ENCODE measurements at places on chromosomes 7 and 10.
A peak's percentile ranks its signal among the peaks of the same experiment; 100 is the strongest.

- no peak for DNase-seq
Observed at GRCh38 chr10:71939304-71939703, 24.9 kb upstream of the CHST3 start.

DNA sequence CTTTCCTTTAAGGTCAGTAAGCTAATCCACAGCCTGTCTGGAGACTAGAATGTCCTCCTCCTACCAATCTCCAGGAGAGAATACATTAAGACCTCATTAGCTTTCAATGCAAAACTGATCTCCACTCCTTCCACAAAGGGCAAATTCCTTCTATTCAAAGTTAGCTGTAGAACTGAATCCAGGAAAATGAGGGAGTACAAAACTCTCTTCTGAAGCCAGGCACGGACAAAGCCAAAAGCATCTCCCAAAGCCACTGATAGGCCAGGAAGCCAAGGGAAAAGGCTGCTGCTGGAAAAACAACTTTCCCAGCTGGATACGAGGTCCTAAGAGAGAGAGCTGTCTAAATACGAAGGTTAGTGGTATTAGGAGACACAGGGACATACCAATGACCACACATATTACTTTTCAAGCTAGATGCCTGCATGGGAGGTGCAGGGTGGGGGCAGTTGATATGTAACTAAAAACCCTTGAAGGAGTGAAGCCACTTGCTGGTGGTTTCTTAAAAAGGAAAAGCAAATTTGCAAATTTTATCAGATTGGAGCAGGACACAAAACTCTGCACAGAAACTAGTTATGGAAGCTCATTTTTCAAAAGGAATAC, 43.6 kb downstream of the MKX start:
- DNase-seq: no peak

DNA sequence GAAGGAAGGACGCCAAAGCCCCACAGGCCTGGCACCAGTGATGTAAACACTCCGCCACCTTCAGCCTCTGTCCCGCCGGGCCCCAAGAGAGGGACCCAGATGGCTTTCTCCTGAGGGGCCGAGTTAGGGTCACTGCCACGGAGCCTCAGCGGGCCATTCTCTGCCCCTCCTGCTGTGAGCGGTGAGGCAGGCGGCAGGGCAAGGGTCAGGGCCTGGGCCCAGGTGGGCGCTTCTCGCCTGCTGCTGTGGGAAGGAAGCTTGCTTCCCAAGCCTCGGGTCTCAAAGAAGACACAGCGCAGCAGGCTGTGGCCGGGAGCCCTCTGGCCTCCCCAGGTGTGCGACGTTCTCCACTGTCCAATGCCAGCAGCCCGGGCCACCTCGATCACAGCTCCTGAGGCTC, 84.8 kb downstream of the PROSER2 start:
- DNase-seq: no peak

GRCh38 chr10:68870545-68871104, 30.5 kb upstream of the DDX50 start:
- no peak for DNase-seq

DNA sequence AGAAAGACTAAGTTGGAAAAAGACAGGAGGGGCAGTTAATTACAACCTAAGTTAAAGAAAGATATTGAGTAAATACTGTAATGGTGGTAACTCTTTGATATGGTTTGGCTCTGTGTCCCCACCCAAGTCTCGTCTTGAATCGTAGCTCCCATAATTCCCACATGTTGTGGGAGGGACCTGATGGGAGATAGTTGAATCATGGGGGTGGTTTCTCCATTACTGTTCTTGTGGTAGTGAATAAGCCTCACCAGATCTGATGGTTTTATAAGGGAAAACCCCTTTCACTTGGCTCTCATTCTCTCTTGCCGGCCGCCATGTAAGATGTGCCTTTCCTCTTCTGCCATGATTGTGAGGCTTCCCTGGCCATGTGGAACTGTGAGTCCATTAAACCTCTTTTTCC, 143.8 kb downstream of the GRK5 start:
- DNase-seq: no peak

DNA sequence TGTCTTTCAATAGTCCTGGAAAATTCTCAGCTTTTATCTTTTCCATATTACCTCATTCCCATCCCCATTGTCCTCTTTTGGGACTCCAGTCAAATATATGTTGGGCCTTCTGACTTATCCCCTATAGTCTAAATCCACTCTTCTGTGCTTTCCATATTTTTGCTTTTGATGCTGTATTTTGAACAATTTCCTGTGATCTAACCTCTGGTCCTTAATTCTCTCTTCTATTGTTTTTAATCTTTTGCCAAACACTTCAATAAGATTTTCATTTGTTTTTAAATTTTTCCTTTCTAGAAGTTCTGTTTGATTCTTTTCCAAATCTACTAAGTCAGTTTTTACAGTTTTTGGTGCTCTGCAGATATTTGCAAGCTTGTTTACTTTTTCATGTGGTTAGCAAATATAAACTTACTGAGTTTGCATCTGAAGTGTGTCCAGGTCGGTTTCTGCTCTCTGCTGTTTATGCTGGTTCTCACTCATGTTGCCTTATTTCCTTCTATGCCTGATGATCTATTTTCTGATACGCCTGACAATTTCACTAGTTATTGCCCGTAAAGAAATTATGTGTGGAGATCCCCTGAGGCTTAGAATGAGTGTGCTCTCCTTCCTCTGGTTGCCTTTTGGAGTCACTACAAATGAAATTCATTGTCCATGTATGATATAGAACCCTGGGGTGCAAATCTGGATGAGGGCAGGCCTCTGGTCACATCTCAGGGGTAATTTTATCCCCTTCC, 110.4 kb downstream of the RBM20 start:
- DNase-seq: no peak

GRCh38 chr10:4130685-4131084, 345.7 kb upstream of the KLF6 start:
- no peak for DNase-seq

GRCh38 chr7:131941291-131941690, 384.9 kb upstream of the PODXL start:
- DNase-seq: no peak

DNA sequence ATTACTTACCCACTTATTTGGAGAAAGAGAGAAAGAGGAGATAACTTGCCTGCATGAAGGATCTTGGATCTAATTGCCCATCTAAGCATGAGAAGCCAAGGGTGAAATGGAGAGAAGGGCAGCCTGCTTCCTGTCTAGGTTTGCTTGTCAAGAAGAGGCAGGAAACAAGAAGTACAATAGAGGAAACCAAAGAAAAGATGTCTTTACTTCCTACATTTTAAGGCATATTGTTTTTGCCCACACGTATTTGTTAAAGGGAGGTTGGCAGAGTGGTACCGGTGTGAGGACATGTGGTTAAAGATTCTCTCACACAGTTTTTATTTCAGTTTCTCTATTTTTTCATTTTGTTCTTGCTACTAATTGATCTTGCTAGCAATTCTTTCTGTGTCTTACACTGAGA, 6.0 kb upstream of the TAS2R38 start:
- no peak for DNase-seq

DNA sequence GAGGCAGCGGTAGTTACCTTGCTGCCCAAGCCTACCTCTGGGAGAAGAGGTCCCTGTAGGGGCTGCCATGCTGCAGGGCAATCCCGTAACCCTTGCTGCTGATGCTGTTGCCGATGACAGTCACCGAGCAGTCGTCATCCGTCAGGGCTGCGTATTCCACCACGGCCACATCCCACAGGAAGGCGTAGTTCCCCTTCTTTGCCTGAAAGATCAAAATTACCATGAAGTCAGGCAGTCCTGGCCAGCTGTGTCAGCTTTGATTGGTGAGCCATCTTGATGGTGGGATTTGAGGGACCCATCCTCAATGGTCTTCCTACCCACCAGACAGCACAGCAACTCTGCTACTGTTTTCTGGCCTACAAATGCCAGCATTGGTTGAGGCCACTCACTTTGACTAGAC, 746.8 kb downstream of the GRID1 start:
- no peak for DNase-seq

DNA sequence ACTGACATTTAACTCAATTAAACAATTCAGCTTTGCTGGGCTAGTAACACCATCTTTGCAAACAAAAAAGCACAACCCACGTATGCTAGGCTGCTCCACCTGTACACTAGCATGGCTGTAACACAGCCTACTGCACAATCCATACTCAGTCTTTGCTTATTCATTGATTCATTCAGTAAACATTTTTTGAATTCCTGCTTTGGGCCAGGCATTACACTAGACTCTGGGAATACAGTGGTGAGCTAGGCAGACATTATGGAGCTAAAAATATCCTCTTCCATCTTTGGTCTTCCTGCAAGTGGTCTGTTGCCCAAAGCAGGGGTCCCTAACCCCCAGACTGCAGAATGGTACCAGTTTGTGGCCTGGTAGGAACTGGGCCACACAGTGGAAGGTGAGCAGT, 9.9 kb downstream of the CNNM1 start:
- DNase-seq: no peak

- DNase-seq: no peak
Observed at GRCh38 chr7:2526659-2527504, 7.3 kb downstream of the LFNG start.

DNA sequence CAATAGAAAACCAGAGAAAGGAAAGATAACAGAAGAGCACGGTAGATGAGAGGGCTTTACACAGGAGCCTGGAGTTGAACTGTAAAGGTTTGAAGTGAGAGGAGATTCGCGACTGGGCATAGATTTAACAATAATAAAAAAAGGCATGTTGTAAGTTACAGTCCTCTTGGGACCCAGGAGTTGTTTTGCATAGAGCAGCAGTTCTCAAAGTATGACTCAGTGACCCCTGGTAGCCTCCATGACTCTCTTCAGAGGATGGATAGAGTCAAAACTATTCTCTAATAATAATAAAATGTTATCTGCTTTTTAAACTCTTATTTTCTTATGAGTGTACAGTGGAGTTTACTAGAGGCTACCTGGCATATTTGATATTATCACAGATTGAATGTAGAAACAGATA, 262.3 kb downstream of the SORCS3 start:
- DNase-seq: no peak

DNA sequence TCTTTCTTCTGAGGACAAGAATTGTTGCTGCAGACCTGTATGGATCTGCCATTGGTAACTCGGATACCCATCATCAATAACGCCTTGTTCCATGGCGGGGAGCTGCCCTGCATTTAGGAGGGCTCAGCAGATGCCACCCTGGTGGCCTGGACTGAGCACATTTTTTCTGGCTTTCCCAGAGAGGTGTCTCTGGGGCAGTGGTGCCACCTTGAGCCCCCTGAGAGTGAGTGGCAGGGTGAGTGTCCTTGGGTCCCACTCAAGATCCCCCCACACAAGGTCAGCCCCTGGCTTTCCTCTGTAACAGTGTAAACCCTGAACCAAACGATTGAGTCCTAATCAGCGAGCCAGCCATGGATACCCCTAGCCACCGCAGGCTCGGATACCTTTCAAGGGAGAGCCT, 258.6 kb downstream of the GLRX3 start:
- no peak for DNase-seq

DNA sequence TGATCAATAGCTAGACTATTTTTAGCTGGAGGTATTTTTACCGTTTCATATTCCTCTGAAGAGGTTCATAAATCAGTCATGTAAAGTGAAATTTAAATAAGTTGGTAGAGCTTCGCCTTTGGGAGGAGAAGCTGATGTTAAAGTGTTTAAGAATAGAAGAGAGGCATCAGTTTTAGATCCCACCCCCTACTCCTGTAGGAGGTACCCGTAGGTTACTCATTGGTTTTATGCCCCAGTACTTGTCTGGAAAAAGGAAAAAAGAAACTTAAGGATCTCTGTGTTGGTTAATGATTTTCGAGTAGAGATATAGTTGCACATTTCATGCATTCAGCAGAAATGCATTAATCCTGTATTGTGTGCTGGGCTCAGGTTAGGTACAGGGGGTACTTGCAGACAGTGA, 8.7 kb downstream of the ZNF365 start:
- DNase-seq: no peak

GRCh38 chr7:36607721-36608095, 116.6 kb downstream of the AOAH start:
- DNase-seq: no peak

- DNase-seq: no peak
Observed at GRCh38 chr7:156792611-156793010, 100.4 kb downstream of the LMBR1 start.

- DNase-seq: no peak
Observed at GRCh38 chr7:150397346-150398107, 18.4 kb downstream of the ZNF775 start.

GRCh38 chr7:151057506-151057988, at the start of gene CDK5:
TSS of gene CDK5 (minus strand) at chr7:151057897. CDS start at chr7:151057848, 49 bp downstream.
- no peak for DNase-seq

GRCh38 chr7:141464551-141464950, 86.7 kb upstream of the AGK start:
- no peak for DNase-seq

- no peak for DNase-seq
Observed at GRCh38 chr7:35701287-35701900, 6.5 kb upstream of the HERPUD2 start.

- DNase-seq: peak; percentile 38
Observed at GRCh38 chr10:71812016-71812912, 38.8 kb downstream of the PSAP start.

- peak; percentile 55 for DNase-seq
Observed at GRCh38 chr10:32112055-32112454, 55.8 kb upstream of the KIF5B start.

- no peak for DNase-seq
Observed at GRCh38 chr10:90652519-90652918, 205.3 kb downstream of the HTR7 start.

DNA sequence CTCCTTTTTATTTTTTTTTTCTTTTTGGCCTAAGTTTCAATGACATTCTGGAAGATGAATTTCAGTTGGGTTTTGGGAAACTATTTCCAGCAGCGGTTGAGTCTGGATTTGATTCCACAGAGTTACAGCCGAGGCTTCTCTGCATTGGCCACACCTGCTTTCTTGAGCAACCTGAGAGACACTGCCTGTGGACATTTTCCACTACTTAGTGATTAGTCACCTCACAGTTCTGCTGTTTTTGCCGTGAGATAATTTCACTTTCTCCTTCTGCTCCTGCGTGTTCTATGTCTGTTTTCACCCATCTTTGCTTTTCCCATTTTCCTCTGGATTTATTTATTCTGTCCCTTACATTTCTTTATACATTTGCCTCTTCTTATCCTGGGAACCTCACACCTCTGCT, 243.0 kb downstream of the BICC1 start:
- DNase-seq: no peak

DNA sequence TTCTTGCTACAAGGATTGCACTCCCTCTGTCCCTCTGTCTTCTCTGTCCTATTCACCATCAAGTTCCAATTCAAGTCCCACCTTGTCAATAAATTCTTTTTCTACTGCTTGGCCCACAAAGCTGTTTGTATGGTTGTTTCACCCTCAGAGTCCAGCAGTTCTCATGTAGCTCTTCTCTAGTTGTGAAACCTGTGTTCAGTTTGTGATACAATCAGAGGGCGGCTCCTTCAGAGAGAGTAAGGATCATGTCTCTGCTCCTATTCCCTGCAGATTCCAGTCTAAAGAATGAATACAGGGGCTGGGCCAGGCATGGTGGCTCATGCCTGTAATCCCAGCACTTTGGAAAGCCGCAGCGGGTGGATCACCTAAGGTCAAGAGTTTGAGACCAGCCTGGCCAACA, 126.6 kb upstream of the BET1 start:
- DNase-seq: no peak

GRCh38 chr7:157612664-157613561, 276.1 kb downstream of the DNAJB6 start:
- DNase-seq: no peak

GRCh38 chr7:95411666-95412065, 15.5 kb upstream of the PON3 start:
- peak; percentile 63 for DNase-seq

GRCh38 chr10:131094527-131095312, 216.8 kb downstream of the TCERG1L start:
- peak; percentile 10 for DNase-seq
